ENCODE measurements at places on chromosomes 4 and X.

DNA sequence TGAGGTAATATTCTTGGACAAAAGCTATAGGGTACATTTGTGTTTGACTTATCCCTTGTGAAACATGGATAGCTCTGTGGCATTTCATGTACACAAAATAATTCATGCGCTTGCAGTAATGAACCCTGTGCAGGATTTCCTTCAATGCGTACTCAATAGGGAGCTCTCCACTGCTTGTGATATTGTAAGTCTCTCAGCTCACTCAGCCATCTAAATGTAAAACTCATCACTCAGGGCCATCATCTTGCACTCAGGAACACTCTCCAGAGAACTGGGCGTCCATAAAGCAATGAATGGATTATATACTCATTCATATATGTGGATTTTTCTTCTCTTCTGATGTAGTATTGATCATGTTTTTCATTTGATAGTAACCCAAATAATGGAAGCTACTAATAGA, 288.1 kb downstream of the DCTD start:
- DNase-seq: no peak

GRCh38 chrX:54529151-54529550, 868 bp upstream of the GNL3L start:
- DNase-seq: no peak

DNA sequence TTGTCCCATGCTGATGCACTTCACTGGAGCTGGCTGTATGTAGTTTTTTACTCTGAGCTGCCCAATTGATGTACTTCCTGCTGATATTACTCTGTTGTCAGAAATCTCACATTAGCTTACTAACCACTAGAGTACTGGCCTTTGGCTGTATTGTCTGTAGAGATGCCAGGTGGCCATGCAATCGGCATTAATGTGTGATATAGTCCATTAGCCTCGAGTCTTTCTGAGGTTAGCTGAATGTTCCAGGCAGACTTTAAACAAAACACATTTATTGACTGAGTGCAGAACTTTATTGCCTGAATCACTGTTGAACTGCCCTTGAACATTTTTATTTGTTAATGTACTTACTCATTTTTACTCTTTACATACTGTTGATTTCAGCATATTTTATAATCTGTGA, 335.2 kb downstream of the PCDH10 start:
- DNase-seq: no peak

DNA sequence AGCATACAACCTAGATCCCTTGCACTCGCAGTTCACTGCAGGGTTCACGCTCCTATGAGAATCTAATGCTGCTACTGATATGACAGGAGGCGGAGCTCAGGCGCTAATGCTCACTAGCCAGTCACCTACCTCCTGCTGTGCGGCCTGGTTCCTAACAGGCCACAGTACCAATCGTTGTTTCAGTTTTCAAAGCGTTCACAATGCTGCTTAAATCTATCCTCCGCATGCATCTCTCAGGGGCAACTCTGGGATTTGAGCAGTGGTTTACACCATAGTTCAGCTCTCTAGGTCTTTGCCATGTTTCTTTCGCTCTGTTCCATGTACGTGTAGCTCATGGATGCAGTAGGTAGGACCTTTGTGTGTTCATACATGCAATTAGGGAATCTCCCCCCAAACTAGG, 47.2 kb downstream of the CLOCK start:
- DNase-seq: peak; percentile 61

GRCh38 chrX:68571610-68572311, 72.9 kb downstream of the YIPF6 start:
- DNase-seq: no peak

GRCh38 chrX:150482537-150483206, 85.7 kb upstream of the MTM1 start:
- no peak for DNase-seq

DNA sequence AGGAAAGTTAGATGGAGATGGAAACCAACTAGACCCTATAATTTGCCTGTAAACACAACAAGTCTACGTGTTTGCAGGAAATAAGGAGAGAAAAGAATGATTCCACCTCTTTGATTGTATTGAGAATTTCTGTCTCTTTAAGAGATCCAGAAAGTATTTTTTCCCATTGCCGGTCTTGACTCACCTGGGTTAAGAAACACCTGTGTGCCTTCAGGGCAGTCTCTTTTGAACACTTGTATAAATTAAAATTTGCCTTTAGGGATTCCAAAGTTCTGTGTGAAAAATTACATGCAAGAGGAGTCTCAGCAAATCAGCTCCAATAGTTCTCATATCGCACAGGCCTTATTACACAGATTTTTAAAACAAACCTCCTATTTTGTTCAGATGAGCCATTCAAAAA, 46.0 kb upstream of the SMAD1 start:
- DNase-seq: no peak

Data from retina (tissue), 1 donor.